ENCODE measurements at places on chromosomes 6 and 20.

DNA sequence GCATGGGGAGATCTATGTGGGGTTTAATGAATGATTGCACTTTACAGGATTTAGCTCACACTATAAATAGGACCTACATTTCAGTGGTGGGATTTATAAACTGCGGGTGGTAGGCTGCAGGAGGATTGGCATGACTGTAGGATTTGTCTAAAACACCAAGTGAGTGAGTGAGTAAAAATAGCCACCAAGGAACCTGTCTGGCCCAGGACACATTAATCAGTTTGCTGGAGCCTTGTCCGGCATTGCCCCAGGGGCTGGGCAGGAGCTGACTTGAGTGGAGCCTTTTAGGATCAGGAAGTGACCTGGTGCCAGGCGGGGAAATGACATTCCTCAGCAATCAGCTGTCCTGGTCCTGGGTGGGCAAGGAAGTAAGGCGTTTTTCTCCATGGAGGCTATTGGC is 278.7 kb upstream of the PRND start:
- no peak for DNase-seq

DNA sequence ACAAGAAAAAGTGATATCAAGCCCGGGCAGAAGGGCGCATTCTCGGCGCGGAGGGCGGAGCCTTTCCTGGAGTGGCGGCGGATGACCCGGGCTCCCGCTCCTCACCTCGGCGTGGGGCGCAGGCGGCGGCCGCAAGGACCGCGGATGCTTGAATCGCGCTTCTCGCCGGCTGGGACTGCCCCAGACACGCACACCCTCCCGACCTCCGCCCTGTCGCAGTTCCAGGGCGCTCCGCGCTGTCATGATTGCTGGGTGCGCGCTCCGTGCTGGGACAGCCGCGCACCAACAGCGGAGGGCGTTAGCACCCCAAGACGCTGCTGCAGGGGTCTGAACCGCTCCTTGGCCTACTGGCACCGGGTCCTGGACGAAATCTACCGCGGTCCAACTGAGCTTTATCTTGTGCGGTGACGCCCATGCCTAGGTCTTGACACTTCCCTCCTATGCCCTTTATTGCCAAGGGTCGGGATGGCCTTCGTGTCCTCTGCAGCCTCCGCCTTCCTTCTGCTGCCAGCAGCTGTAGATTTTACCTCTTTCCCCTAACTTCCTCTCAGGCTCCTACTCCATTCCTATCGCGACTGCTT is 43.3 kb downstream of the IRAK1BP1 start:
- no peak for DNase-seq

- no peak for DNase-seq
Observed at GRCh38 chr6:118755941-118756646, 104.7 kb upstream of the CEP85L start.

DNA sequence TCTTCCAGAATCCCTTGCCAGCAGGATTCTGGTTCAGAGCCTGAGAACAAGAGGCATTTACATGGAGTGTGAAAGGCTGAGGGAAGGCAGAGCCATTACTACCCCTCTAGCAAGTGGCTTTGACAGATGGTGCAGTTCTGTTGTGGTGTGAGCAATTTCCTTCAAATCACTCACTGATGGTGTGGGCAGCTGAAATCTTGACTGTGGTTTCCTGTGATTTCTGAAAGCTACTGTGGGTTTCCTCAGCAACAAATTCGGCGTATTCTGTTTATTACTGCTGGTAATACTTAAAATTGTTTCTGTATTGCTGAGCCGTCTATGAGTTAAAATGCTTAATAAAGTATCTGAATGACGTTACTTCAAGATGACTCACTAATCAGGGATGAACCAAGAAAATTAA is 181.5 kb upstream of the TCF21 start:
- no peak for DNase-seq

DNA sequence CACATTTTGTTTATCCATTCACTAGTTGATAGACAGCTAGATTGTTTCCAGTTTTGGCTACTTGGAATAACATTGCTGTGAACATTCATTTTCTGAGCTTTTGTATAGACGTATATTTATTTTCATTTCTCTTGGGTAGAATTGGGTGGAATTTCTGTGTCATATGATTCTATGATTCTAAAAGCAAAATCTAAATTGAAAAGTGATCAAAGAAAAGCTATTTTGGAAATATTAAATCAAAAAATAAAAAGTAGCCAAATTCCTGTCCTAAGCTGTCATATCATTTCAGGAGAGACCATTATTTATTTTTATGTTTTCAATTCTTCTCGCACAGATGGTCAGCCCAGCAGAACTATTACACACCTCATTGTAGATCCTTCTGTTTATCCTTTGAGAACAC is 229.2 kb downstream of the COL12A1 start:
- DNase-seq, result no peak

GRCh38 chr6:10621213-10621612 is 73.2 kb downstream of the C6orf52 start:
- no peak for DNase-seq

- DNase-seq, result no peak
Observed at GRCh38 chr6:167044696-167045095, 45.5 kb downstream of the CEP43 start.

DNA sequence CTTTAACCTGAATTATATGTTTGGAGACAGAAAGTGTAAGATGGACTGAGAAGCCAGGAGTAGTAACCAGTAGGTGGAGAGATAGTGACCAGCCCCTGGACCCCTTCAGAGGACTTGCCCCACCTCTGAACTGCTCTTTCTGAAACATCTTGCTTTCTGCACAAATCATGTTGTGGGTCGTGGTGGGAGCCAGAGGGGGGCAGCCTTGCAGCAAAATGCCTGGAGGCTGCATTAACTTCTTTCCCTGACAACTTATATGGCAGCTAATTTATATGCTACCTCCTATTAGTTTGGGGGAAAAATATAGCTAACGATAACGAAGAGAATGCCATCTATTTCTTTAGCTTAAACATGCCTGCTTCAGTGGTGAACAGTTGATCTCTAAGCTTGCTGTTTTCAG is 859.8 kb downstream of the MAFB start:
- DNase-seq, result no peak

- DNase-seq, result no peak
Observed at GRCh38 chr6:13581700-13582229, 7.4 kb downstream of the SIRT5 start.

GRCh38 chr20:63363981-63364561 is 2.9 kb upstream of the CHRNA4 start:
- DNase-seq, result no peak

DNA sequence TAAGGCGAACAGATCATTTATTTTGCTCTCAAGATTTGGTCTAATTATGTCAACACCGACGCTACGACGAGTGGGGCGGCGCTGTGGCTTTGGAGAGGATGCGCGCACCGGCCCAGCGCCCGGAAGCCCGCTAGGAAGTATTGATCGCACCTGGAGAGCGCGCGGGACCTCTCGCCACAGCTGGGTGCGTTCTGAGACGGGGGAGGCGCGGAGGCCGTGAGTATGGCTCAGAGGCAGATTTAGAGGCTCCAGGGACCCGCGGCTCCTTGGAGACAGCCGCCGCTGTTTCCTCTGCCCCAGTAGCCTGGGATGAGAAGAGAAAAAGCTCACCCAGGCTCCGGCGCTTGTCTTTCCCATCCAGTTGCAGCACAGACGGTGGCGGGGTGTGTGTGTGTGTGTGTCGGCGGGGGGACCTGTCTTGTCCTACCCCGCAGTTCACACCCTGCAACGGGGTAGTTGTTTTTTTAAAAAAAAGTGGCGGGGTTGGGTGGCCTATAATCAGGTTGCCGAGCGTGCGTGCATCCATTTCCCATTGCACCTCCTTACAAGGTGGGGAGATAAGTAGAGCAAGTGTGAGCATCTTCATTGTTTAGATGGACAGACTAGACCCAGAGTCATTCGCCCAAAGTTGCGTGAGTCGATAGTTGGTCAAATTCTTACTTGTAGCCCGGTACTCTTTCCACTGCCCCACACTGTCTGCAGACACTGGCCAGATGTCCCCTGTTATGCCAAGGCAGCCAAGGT is 11.2 kb downstream of the TFAP2D start:
- no peak for DNase-seq

DNA sequence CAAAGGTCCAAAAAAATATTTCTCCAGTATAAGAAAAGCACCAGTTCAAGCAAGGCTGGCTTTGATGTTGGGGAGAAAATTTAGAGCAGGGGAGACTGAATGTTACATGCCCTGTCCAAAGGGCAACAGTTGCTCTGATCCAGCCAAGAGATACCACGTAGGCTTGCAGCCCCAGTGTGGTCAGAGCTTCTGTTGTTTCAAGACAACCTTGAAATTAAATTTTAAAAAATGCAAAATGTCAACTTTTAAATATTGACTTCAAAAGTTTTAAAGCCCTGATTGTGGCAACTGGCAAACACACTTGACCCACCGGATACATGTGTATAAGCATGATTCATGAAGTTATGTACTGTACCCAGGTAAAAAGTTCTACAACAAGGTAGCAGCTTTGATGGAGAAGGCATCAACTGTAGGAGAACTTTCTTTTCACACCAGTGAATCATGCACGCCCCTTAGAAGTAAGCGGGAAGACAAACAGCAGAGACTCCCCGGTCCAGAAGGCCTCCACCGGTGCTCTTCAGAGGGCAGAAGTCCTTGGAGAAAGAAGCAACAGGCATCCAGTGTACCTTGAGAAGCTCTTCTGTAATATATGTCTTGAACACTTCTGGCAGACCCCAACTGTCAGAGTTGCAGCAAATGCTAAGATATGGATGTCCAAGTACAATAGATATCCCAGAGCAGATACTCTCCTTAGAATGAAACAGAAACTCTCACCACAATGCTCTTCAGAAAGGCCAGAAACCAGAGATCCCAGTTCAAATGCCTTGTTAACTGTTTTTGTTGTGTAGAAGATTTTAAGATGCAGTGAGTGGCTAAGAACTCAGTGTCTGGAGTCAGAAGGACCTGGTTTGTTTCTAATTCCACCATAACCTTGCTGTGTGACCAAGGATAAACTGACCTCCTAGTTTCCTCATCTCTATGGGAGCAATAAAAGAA is 115.4 kb downstream of the BCAS1 start:
- DNase-seq, result no peak

DNA sequence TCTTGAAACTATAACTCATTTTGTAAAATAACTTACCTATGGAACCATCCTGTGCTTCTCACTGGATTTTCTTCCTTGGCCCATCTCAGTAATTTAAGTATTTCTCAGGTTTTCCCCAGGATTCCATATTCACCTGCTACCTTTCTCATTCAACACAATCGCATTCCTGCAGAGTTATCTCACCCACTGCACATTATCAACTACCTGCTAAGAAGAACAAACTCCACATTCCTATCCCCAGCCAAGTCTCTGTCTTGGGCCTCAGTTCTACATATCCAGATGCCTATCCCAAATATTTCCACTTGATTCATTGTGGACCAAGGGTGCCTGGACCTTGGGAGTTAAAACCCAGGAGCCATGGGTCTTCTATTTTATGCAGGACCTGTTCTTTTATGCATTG is 60.2 kb upstream of the KCNQ5 start:
- DNase-seq, result no peak

GRCh38 chr6:84516154-84516553 is 248.2 kb downstream of the TBX18 start:
- no peak for DNase-seq

GRCh38 chr6:82862543-82862942 is 203.1 kb downstream of the UBE3D start:
- DNase-seq, result no peak

- no peak for DNase-seq
Observed at GRCh38 chr20:42113236-42113635, 495.1 kb upstream of the CHD6 start.

GRCh38 chr6:34229877-34230276 is 6.8 kb upstream of the HMGA1 start:
- no peak for DNase-seq

Data from right renal cortex interstitium (tissue), 3 donors.